Effector CD8-positive, alpha-beta T cell (primary cell): ENCODE measurements at places on chromosomes 1 and 21.

DNA sequence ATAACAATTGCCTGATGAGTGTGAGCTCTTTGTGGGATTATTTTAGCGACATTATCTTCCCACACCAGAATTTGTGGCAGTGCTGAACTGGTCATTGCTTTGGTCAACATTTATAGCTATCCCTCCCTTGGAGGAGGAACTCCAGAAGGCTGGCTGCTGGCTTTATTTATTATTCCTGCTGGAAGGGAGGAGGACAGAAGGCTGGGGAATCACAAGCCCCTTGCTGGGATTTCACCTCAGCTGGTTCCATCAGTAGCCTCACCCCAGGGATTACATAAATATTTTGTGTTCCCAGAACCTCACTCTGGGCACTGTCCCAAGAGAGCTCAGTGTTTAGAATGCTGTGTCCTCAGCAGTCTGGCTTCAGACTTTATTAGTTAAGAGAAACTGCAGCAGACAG lies 102.8 kb upstream of the C1orf21 start:
- DNase-seq, result no peak

GRCh38 chr1:242847390-242847993 lies 323.0 kb upstream of the PLD5 start:
- DNase-seq, result no peak

DNA sequence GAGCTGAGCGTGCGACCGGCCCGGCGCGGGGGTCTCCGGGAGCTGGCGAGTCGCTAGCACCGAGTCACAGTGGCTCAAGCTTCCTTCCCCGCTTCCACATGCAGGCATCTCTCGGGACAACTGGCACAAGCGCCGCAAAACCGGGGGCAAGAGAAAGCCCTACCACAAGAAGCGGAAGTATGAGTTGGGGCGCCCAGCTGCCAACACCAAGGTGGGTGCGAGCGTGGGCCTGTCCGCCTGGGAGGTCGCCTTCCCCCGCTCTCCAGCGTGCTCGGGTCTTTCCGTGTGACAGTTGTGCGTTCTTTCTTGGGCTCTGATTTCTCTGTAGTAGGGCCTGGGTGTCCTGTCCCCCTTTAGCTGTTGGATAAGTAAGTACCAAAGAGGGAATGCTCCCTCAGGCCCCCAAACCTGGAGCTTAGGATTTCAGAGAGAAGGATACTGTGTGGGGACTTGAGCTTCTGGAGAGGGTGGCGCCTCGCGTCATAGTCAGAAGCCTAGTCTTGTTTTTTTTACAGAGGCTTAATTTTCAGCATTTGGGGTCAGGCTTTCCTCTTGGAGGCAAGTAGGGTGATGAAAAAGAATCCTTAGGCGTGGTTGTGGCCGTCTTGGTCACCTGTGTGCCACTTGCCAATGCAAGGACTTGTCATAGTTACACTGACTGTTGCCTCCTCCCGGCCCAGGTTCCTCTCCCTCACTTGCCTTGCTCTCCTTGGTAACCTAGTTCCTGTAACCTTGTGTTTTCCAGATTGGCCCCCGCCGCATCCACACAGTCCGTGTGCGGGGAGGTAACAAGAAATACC lies 790 bp downstream of the RPS8 start:
- DNase-seq, result no peak

DNA sequence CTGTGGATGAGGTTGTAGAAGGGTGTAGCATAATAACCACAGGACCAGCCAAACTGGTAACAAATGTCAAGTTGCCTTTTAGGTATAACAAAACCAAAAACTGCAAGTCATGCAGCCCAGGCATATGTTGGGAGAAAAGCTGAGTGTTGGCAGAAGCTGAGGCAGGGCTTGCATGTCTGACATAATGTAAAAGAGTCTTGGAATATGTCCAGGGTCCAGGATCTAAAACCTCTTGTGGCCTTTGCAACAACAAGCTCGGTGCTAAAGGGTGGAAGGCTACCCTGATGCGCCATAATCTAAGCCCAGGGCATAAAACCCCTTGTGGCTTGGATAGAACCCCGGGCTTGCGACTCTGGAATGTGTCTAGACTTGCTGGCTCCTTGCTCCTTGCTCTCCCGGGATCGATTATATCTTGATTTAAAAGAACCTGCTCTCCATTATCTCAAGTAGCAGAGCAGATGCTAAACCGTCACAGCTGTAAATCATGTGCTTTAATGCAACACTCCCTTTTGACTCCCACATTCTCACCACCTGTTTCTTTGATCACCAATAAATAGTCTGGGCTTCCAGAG lies 26.5 kb upstream of the SLC35A3 start:
- DNase-seq, result no peak

DNA sequence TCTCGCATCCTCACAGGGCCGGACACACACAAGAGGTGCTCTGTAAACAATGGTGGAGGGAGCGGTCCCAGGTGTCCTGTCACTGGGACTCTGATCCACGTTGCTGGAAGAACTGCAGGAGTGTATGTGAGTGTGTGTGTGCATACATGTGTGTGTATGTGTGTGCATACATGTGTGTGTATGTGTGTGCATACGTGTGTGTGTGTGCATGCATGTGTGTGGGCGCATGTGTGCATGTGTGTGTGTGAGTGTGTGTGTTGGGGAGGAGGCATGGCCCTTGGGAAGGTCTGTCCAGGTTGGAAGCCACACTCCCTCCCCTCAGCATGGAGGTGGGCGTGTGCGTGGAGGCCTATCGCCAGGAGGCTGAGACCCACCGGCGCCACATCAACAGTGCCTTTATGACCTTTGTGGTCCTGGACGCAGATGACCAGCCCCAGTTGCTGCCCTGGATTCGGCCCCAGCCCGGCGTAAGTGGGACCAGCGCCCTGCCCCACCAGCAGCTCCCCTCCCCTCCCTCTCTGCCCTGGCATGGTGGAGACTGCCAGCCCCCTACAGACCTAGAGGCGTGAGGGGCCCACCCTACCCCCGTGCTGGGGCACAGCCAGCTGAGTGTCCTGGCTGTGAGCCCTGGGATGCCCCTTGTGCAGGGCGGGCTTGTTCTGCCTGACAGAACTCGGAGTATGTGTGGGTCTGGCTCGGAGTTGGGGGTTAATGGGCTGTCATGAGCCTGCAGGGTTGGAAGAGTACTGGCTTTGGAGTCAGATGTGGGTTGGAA lies 22.2 kb downstream of the FAM151A start:
- no peak for DNase-seq

- no peak for DNase-seq
Measured at GRCh38 chr1:245598524-245599305, 443.9 kb downstream of the KIF26B start.

GRCh38 chr1:167083066-167083665 lies 7.0 kb downstream of the GPA33 start:
- no peak for DNase-seq

DNA sequence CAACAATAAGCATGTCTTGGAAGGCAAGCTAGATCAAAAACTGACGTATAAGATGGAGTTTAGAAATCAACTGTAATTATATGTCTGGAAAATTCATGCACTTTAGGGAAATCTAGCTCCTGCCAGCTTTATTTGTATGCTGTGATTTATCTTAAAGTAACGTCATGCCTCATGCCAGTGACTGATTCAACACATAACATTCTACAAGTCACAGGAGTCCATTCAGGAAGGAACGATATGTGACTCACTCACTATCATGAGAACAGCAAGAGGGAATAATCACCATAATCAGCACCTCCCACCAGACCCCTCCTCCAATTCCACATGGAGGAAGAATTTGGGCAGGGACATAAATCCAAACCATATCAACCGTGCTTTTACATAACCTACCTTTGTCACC lies 682.4 kb upstream of the ADAMTS5 start:
- no peak for DNase-seq
